ENCODE measurements at places on chromosomes 13 and 19.

- no peak for DNase-seq
Measured at GRCh38 chr13:35283856-35284255, 192.6 kb downstream of the MAB21L1 start.

DNA sequence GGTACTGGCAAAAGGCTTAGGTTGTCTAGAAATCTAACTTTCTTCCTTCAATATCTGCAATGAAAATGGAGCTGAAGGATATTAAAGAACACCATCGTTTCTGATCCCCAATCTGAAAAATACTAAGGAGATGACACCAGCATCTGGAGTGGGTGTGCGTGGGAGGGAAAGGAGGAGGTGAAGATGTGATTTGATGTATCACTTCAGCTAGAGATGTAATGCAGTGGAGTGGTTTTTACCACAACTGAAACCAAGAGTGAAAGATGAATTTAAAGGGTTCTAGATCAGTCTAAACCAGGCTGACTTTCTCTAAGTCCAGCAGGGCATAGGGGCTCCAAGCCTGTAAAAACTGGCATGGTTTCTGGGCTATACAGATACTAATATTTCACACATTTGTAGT lies 148.4 kb downstream of the AKAP11 start:
- no peak for DNase-seq

- DNase-seq: no peak
Measured at GRCh38 chr19:35491836-35492360, 1.6 kb upstream of the KRTDAP start.

- no peak for DNase-seq
Measured at GRCh38 chr19:16895467-16896145, 6.8 kb downstream of the F2RL3 start.

GRCh38 chr13:105139380-105140285 lies 1395.8 kb downstream of the EFNB2 start:
- DNase-seq: peak; percentile 64

Data from cerebellar cortex (tissue), 1 donor.